NCI-H526 treated with DMSO at 0.1 percent for 48 hours (cell line): ENCODE measurements at places on chromosomes 7 and 10.
A peak's percentile ranks its signal among the peaks of the same experiment; 100 is the strongest.

DNA sequence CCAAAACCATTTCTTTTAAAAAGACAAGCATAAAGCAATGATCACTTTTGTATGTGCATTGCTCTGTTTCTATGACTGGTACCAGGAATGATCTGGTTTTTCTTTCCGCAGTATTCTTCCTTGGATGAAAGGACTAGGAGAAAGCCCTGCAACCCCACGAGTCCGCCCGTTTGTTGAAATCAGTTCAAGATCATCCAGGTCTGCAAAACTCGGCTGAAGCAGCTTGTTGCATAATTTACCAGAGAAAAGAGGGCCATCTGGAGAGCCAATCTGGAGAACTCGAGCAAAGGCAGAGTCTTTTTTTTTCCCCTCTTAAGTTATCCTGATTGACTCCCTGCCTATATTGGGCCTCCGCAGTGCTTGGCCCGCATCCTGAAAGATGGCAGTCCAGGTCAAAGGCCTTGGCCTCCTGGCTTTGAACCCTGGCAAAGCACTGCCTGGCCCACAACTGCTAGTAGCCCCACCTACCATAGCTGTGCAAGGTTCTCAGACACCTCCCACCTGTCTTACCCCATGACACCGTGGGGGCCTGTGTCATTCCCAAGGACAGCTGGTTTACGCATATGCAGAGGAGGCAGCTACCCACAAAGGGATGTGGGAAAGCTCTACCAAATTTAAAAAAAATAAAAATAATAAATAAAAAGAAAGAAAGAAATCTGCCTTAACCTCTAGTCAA lies 572.2 kb downstream of the INHBA start:
- DNase-seq = no peak

GRCh38 chr10:79005126-79005810 lies 63.5 kb upstream of the ZMIZ1 start:
- no peak for DNase-seq

GRCh38 chr10:87860156-87860795 lies 3.1 kb downstream of the KLLN start:
- peak; percentile 28 for DNase-seq

GRCh38 chr10:73584737-73585136 lies 6.4 kb downstream of the USP54 start:
- DNase-seq = no peak

- no peak for DNase-seq
Measured at GRCh38 chr10:73999703-74000102, 1.8 kb downstream of the VCL start.

DNA sequence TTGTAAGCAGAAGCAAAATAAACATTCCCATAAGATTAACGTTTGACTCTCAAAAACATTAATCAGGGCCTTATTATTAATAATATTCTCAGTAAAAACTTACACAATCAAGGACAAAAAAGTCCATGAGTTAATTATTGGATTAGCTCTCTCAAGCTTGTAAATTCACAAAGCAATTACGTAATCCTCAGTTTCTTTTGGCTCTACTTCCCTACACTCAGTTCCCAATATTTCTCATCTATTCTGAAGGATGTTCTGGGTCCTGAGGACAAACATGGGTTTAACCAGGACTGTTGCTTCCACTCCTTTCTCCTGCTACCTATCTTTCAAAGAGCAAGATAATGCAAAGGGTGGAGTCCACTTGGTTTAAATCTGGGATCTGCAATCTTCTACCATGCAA lies 15.1 kb downstream of the FBXL13 start:
- no peak for DNase-seq

DNA sequence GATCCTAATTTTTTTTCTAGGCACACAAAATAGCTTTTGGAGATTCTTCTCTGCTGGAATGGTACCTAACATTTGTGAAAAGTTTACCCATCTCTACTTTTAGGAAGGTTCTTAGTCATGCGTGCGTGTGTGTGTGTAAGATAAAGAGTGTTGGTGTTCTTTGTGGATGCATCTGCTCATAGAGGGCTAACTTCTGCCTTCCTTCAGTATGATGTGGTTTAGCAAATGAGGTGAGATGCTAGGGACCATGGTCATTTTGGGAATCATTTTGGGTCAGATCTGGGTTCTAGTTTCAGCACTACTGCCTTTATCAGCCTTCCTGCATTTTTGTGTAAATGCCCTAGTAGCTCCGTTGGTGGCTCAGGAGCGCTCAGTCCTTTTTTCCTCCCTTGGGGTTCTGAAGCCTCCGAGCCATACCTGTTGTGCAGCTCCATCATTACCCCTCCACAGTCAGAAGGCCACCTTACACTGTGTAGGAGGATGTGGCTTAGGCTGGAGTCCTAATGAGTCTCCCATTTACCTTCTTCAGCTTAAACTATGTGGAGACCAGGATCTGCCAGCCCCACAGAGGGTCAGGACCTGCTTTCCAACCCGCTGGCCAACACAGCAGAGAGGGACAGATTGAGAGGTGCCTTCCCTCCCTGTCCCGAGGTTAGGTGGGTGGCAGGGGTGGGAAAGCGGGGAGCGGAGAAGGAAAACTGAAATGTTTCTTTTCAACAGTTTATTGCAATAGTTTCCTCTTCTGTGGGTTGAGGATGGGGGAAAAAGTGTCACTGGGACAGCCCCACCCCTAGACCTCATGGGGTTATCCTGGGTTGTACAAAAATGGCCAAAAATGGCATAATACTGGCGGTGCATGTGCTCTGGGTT lies 31.2 kb downstream of the TSPAN14 start:
- no peak for DNase-seq

GRCh38 chr10:44372181-44372580 lies 12.7 kb downstream of the CXCL12 start:
- DNase-seq = no peak

- DNase-seq = no peak
Measured at GRCh38 chr7:117272017-117272759, 50.7 kb downstream of the WNT2 start.

- no peak for DNase-seq
Measured at GRCh38 chr10:101655570-101655969, 39.4 kb downstream of the FBXW4 start.

DNA sequence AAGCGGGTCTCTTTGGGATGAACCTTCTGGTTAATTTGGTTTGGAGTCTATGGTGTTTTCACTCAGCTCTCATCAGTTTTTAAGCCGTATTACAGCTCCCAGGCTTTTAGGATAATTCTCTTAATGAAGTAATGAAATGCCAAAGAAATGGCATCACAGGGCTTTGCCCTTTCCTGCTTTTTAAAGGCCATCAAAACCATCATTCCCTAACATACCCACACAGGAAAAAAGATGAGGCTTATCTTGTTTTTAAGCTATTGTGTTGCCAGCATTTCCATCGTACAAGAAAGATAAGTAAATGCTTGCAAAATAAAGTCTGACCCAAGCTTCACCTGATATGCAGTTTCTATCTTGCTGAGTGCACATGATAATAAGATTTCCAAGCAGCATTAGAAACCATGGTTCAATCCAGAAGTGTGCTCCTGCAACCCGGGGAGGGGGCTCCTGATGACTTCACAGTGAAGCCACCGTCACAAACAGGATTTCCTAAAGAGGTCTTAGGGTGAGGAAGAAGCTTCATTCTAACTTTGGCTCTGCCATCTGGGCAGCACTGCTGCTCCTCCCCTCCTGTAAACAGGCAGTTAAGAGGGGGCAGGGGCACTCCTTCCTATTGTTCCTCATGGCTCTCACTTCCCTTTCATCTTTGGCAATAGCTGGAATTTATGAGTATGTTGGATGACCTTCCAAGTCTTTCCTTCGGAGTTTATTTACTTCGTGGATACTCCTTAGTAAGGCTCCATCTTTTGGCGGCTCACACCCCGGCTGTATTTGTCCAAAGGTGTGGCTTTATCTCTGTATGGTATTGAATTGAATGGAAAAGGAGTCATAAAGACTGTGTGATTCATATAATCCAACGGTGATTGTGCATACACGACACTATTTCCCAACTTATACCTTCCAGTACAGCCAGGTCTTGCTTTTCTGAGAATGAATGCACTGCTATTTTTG lies 55.2 kb upstream of the FAM133B start:
- DNase-seq = no peak

- no peak for DNase-seq
Measured at GRCh38 chr10:75070961-75071428, 40.5 kb upstream of the SAMD8 start.

DNA sequence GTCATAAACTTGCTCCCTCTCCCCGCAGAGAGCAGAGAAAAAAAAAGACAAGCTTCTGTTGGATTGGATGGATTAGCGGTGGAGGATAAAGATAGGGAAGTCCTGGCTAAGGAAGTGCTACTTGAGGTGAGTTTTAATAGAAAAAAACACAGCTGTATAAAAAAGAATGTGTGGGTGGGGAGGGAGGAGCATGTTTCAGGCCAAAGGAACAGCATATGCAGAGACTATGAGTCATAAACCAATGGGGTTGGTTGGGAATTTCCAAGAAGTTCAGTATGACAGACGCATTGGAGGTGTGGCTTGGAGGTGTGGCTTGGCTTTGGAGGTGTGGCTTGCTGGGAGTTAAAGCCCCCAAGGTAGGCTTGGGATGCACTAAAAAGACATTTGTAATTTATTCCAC lies 103.0 kb upstream of the LSM8 start:
- no peak for DNase-seq

- no peak for DNase-seq
Measured at GRCh38 chr10:30207485-30208052, 141.5 kb downstream of the MTPAP start.

DNA sequence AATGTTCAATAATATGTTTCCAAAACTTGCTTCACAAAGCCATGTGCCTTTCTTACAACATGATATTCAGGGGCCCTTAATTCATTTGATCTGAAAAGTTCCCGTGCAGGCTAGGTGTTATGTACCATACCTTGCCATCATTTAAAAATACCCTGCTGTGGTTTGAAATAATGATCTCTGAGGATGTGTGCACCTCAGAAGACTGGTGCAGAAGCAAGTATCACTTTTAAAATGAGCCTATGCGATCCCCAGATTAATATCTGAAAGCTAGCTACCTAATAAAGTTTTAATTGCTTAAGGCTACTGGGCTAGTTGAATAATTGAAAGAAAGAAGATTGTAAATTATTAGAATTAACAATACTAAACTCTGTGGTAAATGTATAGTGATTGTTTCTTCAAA lies 262.4 kb downstream of the CDK14 start:
- DNase-seq = no peak

DNA sequence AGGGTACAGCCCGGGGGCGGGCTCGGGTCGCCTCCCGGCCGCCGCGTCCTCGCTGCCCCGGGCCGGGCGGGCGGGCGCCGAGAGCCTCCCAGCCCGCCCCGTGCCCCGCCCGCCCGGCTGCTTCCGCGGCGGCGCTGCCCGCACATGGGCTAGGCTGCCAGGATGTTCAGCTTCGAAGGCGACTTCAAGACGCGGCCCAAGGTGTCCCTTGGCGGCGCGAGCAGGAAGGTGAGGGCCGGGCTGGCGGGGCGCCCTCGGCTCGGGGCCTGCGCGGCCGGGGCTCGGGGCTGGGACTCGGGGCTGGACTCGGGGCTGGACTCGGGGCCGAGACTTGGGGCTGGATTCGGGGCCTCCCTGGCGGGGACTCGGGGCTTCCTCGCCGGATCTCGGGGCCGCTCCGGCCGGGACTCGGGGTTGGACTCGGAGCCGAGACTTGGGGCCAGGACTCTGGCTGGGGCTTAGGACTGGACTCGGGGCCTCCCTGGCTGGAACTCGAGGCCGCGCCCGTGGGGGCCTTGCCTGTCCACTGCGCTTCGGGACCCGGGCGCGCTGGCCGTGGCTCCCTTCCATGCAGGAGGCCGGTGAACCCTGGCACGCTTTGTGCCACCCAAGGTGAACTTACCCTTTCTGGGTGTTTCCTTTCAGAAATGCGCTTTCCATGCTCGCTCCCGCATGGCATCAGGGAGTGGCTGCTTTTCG lies 534 bp downstream of the UBE3C start:
- DNase-seq = no peak

- DNase-seq = no peak
Measured at GRCh38 chr7:72416846-72417245, 4.7 kb upstream of the CALN1 start.

GRCh38 chr7:69204943-69205342 lies 393.3 kb upstream of the AUTS2 start:
- DNase-seq = no peak
